ENCODE measurements at places on chromosomes 4 and X.
A peak's percentile ranks its signal among the peaks of the same experiment; 100 is the strongest.

GRCh38 chr4:32748498-32748897, 2028.3 kb downstream of the PCDH7 start:
- DNase-seq, result no peak

DNA sequence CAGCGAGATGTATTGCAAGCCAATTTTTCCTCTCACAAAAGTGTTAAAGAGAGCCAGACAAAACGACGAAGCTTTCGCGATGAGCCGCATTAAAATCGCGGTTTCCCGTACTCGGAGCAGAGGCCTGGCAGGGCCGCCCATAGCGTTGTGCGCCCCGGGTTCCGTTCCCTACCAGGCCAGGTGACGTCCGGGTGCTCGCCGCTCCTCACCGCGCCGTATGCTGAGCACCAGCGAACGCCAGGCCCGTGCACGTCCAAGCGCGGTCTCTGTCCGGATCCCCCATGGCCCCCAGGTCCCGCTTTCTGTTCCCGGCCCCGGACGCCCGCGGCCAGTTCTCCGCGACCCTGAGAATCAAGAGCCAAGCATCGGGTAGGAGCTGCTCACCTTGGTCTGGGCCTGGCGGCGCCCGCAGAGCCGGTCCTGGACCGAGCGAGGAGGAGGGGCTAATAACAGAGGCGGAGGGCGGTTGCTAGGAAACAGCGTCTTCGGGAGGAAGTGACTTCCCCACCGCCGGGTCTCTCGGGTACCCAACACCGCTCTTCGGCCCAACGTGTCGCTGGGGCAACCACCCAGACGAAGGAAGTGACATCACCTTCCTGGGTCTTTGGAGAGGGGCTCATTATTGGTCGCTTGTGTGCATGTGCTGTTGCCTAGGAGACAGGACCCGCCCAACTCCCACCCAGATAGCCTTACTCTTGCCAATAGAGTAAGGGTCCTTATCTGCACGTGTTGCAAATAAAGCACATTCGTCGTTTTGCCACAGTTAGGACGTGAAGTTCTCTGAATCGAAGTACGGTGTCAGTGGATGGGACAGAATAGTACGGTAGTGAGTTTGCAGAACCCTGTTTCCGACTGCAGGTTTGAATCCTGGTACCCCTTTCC, at the start of gene MAP9:
MAP9 (minus strand) TSS at position 579 of the 882 bp plus-strand sequence. CDS start 1,115 bp downstream, outside the sequence.
- DNase-seq, result peak; percentile 97

DNA sequence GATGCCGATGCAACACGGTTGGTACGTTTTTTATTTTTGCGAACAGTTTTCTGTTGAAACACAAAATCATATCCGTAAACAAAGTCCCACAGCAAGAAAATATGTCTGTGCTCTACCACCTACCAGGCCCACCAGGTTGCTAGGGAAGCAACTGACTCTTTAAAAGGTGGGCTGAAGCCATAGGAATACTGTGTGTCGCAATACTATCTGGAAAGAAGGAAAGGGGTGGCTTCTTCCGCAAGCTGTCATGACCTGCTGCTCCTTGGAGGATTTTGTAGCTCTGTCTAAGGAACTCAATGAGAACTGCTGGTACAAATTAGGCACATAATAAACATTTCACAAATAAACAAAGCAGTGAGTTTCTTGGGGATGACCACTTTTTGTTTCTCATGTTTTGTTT, 46.5 kb downstream of the BEND2 start:
- DNase-seq, result no peak

- DNase-seq, result no peak
Observed at GRCh38 chrX:41412261-41413081, 34.7 kb upstream of the NYX start.

DNA sequence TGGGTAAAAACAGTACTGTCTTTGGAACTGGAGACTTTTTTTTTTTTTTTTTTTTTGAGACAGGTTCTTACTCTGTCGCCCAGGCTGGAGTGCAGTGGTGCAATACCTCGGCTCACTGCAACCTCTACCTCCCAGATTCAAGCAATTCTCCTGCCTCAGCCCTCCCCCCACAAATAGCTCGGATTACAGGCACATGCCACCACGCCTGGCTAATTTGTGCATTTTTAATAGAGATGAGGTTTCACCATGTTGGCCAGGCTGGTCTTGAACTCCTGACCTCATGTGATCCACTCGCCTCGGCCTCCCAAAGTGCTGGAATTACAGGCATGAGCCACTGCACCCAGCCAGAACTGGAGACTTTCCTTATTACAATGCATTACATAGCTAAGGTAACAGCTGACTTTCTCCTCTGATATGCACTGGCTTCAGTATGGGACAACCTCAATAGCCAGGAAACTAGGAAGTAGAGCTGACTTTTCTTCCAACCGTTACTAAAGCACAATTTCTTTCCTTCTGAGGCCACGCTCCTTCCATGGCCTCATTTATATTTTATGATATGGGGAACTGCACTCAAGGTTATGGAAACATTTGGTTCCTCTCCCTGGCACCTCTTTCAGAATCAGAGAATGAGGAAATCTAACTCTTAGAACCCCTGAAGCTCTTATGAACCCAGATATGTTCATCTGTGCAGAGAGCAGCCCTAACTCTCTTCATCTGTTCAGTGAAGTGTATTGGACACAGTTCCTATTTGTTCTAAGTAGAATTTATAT, 53.5 kb upstream of the FAM9B start:
- DNase-seq, result no peak

- DNase-seq, result no peak
Observed at GRCh38 chr4:101853028-101853427, 62.5 kb downstream of the BANK1 start.

DNA sequence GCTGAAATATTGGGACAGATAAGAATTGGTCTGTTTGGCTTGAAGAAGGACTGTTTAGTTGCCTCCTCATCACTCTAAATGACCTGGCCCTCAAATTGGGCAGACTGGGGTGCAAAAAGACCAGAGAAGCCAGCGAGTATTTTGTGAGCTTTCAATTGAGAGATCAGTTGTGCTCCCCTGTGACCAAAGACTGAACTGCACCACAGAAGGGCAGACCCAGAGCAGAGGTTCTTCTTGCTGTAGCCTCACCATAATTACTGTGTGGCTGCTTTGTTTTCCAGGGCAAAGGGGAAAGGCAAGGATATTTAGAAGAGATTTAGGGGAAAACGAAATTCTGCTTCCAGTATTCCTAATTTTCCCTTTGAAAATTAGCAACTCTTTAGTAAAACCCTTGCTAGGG, 104.0 kb upstream of the MBNL3 start:
- DNase-seq, result no peak

- no peak for DNase-seq
Observed at GRCh38 chrX:21398426-21398825, 24.2 kb downstream of the CNKSR2 start.

DNA sequence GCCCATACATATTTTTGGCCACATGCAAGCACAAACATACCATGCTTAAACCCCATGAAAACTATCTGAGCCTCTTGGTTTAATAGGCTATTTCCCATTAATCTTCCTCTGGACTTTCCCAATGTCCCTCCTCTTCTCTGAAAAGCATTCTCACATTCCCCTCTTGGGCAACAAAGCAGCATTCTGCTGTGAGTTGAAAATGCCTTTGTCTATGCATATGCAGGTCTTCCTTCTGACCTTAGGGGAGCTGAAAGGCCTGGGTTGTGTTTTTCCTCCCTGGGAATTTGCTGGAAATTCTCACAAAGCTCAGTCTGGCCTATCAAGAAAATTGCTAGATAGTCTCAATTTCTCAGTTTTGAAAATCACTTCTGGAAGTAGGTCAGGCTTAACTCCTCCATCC, 4.2 kb downstream of the VSIG4 start:
- no peak for DNase-seq

DNA sequence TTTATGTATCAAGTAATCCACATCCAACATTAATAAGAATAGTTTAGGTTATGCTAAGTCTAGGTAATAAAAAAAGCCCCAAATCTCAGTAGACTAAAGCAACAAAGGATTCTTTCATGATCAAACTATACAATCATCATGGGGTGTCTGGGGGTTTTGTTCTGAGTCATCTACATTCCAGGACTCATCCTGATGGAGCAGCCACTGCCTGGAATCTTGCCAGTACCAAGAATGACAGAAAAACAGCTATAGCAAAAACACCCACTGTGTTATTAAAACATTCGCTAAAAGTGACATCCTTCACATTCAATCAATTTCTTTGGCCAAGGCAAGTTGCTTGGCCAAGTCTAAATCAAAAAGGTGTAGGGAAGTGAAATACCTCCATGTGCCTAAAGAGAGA, 3.9 kb upstream of the ARHGEF38 start:
- DNase-seq, result no peak

- DNase-seq, result peak; percentile 35
Observed at GRCh38 chrX:150150076-150150779, 211.9 kb upstream of the EOLA2 start.

DNA sequence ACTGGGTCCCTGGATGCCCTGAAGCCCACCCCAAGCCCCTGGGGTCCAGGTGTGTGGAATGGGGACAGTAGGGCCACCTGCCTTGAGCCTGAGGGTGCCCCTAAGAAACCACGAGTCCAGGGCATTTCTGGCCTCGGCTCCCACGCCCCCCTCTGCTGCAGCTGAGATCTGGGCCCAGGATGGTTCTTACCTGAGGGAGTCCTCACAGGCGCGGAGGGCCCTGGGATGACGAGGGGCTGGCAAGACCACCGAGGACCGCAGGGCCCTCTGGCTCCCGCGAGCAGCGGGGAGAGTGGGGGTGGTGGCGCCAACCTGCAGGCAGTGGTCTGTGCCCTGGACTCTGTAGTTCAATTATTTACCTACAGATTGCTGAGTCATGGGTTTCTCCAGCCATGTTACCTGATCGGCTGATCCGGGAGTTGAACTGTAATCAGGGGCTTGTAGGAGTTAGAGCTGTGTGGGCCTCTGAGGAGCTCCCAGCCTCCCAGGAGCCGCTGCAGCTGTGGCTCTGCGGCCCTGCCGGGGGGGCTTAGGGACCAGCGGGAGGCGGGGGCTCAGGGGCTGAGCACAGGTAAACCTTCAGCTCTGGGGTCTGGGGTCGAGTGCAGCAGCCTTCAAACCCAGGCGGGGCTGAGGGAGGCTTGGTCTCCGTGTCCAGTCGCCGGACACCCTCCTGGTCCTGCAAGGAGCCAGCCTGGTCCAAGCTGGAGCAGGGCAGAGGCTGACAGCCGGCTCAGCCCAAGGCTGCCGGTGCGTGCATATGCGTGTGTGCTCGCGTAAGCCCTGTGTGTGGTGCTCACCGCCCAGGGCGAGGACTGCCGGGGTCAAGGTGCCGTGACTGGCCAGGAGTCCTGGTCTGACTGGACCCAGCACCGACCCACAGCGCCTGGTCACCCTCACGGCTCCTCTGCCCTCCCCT, at the start of gene SLC26A1:
SLC26A1 (minus strand) TSS at position 294 of the 919 bp plus-strand sequence. CDS start 1,701 bp downstream, outside the sequence.
- no peak for DNase-seq

GRCh38 chr4:26257850-26258249, 63.0 kb upstream of the RBPJ start:
- no peak for DNase-seq

DNA sequence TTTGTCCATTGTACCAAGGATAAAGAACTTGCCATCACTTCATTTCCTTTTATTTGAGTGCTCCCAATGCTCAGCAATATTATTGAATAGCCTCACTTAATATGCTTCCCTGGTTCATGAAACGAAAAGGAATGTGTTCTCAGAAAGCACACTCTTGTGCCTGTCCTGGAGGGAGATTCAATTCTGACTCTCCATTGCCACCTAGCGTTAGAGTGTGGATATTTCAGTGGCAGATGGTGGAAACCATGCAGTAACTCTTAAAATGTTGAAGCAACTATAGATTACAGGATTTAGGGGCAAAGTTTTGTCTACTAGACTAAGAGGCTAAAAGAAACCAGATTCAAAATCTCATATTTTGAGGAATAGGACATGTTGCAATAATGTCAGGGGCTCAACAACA, 36.0 kb downstream of the GAB3 start:
- DNase-seq, result no peak

DNA sequence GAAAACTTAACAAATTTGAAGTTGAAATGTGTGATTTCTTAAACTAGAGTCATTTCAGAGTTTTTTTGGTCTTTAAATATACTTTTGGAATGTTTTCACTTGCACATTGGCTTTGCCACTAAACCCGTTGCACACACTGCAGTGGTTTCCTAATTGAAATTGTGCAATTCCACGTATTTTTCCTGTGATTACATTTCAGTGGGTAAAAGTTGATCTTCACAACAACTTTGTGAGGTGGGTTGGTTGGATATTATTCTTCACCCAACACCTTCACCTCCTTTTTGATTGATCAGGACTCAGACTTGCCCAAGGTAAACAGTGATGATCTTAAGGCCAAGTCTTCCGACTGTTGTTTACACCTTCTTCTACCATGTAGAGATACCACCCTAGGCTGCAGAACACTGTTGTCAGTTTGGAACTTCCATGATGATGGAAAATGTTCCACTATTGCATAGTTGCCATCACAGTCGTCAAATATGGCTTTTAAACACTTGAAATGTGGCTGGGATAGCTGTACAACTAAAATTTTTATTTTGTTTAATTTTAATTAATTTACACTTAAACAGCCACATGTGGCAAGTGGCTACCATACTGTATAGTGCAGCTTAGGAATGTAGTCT, 13.7 kb downstream of the SEPTIN11 start:
- DNase-seq, result no peak

DNA sequence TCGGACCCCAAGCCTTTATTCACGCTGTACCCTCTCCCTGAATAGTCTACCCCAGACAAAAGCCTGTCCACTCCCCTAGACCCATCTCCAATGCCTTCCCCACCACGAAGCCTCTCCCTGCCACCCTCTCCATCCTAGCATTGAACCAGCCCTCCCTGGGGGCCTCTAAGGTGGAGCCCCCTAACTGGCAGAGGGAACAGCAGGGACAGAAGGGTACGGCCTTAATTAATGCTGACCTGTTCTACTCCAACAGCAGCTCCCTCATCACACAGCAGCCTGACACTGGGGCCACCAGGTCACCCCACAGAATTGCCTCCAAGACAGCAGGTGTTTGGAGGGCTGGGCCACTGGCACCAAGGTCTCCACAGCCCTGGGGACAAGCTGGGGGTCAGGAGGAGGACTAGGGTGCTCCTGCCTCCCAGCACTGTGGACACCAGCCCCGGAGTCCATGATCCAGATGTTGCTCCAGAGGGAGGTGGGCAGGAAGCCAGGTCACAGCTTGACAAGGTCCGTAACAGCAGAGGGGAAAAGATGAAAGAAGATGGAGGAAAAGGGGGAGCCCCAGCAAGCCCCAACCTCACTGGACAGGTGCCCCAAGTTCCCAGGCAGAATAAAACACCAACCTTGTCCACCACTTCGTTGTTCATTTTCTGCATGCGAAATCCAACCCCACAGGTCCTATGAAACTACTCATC, 3.7 kb downstream of the CRMP1 start:
- peak; percentile 17 for DNase-seq

GRCh38 chr4:82561786-82562563, at the start of gene TMEM150C:
Gene TMEM150C (minus strand): TSS chr4:82561988. CDS start chr4:82504657, 57,331 bp downstream.
- no peak for DNase-seq

DNA sequence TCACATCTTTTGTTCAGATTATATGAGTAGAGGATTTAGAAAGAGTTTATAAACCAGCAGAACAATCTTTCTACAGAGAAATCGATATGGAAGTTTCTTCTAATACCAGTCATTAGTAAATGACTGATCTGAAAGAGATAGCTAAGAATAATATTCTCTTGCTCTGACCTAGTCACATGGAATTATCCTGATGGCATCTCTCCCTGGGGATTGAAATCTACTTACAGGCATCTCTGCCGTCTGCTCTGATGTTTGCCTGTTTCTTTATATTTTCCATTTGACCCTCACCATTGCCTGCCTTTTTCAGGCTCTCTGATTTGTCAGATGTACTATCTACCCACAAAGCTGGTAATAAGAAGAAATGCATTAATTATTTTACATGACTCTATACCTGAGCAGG, 1157.3 kb downstream of the PCDH7 start:
- DNase-seq, result no peak
